ENCODE measurements at places on chromosomes 6 and 20.

DNA sequence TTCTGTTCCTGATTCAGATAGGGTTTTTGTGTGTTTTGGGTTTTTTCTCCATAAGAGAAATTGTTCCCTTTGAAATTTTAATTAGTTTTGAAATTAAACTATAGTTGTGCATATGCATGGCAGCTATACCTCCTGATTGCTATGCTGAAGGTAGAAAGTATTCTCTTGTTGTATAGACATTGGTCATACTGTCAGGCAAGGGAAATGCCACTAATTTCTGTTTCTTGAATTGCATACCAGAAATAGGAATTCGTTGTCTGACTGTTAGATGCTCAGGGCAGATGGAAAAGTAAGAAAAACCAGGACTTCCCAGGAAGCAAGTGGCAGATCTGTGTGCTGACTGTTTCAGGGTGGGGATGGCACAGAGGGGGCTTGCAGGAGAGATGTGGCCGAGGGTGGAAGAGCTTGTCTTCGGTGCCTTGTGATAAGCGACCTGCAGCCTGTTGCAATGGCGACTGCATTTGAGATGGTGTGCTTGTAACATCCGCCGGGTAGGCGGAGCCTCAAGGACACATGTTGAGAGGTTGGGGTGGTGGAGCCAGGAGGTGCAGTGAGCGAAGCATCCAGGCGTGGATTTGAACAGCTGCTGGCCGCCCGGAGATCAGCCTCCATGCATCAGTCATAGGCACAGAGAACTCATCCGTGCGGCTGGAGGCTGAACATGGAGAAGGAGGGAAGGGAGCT is 42.8 kb downstream of the RREB1 start:
- H3K4me1 ChIP-seq, result peaks cover 56% of the 10 kb centered on the region
- no peaks in the 10 kb centered on the region for H3K27me3 ChIP-seq
- H3K4me3 ChIP-seq, result no peak overlapping the region
- peaks cover 3% of the 10 kb centered on the region for H3K36me3 ChIP-seq

DNA sequence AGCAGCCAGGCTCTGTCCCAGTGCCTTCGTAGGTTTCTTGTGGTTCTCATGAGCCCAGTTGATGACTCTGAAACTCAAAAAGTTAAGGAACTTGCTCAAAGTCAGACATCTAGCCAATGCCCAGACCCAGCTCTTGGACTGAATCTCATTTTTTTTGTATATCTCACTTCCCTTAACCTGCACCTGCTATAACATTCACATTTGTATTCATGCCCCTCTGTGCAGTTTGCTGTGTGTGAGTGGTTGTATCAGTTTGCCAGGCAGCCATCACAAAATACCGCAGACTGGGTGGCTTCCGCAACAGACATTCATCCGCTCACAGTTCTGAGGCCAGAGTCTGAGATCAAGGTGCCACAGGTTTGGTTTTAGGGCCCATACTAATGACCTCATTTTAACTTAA is 49.9 kb downstream of the IPCEF1 start:
- no peak for DNase-seq
- peaks cover 19% of the 10 kb centered on the region for H3K27me3 ChIP-seq
- H3K4me3 ChIP-seq, result no peak overlapping the region
- H3K36me3 ChIP-seq, result no peaks in the 10 kb centered on the region
- H3K27ac ChIP-seq, result no peak overlapping the region

DNA sequence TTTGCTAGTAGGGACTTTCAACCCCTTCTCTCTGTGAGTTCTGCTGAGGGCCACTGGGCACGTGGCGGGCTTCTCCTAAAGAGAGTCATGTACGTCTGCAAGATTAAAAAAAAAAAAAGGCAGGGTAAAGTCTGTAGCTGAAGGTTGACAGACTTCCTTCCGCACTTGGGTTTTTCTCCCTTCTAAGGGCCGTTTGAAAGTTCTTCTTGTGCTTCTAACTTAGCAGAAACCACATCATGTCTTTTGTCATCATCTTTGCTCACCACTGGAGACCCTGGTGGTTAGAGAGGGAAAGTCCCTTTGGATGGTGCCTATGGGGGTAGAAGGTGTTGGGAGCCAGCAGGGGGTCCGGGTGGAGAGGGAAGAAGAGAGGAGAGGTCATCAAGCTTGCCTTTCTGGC is 31.4 kb downstream of the PRDM1 start:
- H3K4me1 ChIP-seq, result peaks cover 86% of the 10 kb centered on the region
- DNase-seq, result peak; percentile 56
- no peaks in the 10 kb centered on the region for H3K27me3 ChIP-seq
- peak overlapping the region; percentile 51 for H3K4me3 ChIP-seq
- H3K36me3 ChIP-seq, result peaks cover 12% of the 10 kb centered on the region

DNA sequence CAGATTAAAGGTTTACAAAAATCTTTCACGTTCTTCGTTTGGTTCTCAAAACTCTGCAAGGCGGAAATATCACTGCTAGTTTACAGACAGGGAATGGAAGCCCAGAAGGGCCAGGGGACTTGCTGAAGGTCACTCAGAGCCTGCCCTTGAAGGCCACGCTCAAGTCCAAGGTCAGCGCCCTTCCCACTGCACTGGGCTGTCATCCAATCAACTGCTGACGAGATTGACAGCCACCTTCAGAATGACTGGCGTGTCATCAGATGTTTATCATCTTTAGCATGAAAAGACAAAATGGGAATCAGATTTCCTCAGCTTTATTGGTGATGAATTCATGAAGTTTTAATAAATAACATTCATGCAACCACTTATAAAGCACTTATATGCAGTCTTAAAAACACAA is 16.5 kb downstream of the RNASET2 start:
- H3K27ac ChIP-seq, result no peak overlapping the region
- peaks cover 31% of the 10 kb centered on the region for H3K4me1 ChIP-seq
- no peaks in the 10 kb centered on the region for H3K27me3 ChIP-seq

GRCh38 chr6:115830895-115831294 is 229.8 kb downstream of the FRK start:
- no peak overlapping the region for H3K27ac ChIP-seq
- no peaks in the 10 kb centered on the region for H3K4me1 ChIP-seq
- no peak overlapping the region for H3K4me3 ChIP-seq
- no peaks in the 10 kb centered on the region for H3K36me3 ChIP-seq

- DNase-seq, result peak; percentile 58
- peak overlapping the region; percentile 97 for H3K27ac ChIP-seq
- H3K4me1 ChIP-seq, result peaks cover 35% of the 10 kb centered on the region
Observed at GRCh38 chr20:36644032-36644705, 1.8 kb downstream of the SLA2 start.

DNA sequence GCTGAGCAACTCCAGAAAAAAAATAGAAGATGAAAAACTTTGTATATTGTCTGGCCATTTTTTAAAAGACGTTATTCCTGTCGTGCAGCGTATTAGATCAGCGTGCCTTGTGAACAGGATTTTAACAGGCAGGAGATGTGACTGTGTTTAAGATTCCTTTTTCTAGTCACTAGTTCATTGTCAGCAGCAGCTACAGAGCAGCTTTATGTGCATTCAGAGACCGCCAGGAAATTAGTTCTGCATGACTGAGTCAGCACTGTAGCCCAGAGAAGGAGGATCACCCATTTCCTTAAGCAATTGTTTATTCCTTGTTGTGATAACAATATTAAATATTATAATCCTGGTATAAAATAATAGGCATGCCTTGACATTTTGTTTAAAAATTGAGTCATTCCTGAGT is 75.4 kb upstream of the ADGRB3 start:
- H3K36me3 ChIP-seq, result no peaks in the 10 kb centered on the region
- no peaks in the 10 kb centered on the region for H3K4me1 ChIP-seq
- no peak for DNase-seq
- H3K27ac ChIP-seq, result no peak overlapping the region

GRCh38 chr20:18056174-18057100 is 1.3 kb downstream of the OVOL2 start:
- DNase-seq, result no peak
- no peaks in the 10 kb centered on the region for H3K36me3 ChIP-seq
- peak overlapping the region; percentile 61 for H3K4me3 ChIP-seq
- peaks cover 68% of the 10 kb centered on the region for H3K27me3 ChIP-seq
- no peak overlapping the region for H3K27ac ChIP-seq
- H3K4me1 ChIP-seq, result peaks cover 4% of the 10 kb centered on the region

GRCh38 chr6:136846046-136846445 is 23.7 kb downstream of the PEX7 start:
- H3K27me3 ChIP-seq, result no peaks in the 10 kb centered on the region
- H3K4me3 ChIP-seq, result no peak overlapping the region
- no peak for DNase-seq
- peaks cover 27% of the 10 kb centered on the region for H3K36me3 ChIP-seq

- H3K36me3 ChIP-seq, result no peaks in the 10 kb centered on the region
- H3K4me3 ChIP-seq, result no peak overlapping the region
- H3K4me1 ChIP-seq, result peaks cover 58% of the 10 kb centered on the region
Observed at GRCh38 chr6:25052181-25052580, 116.4 kb upstream of the RIPOR2 start.

GRCh38 chr6:16413399-16413798 is 175.0 kb downstream of the GMPR start:
- peaks cover 12% of the 10 kb centered on the region for H3K36me3 ChIP-seq
- peaks cover 38% of the 10 kb centered on the region for H3K4me1 ChIP-seq
- no peak for DNase-seq

DNA sequence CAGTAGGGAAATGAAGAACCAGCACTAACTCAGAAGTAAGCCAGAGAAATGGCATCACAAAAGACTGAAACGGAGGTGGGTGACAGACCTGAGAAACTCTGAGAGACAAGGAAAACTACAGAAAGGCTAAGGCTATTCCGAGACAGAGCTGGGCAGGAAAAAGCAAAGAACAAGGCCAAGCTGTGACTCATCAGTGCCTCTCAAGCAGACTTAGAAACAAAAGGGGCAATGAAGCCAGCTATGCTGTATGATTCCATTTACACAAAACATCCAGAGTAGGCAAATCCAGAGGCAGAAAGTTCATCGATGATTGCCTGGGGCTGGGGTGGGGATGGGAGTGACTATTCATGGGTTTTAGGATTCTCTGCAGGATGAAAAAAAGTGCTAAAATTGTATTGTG is 50.0 kb downstream of the SLC23A2 start:
- no peak overlapping the region for H3K4me3 ChIP-seq
- peaks cover 31% of the 10 kb centered on the region for H3K4me1 ChIP-seq
- H3K27me3 ChIP-seq, result no peaks in the 10 kb centered on the region

GRCh38 chr6:167120583-167120903 is 2.4 kb upstream of the CCR6 start:
- DNase-seq, result no peak
- no peaks in the 10 kb centered on the region for H3K4me1 ChIP-seq
- no peak overlapping the region for H3K4me3 ChIP-seq
- H3K27ac ChIP-seq, result no peak overlapping the region
- H3K27me3 ChIP-seq, result peaks cover 5% of the 10 kb centered on the region

GRCh38 chr6:159257846-159258245 is 88.6 kb downstream of the FNDC1 start:
- no peak for DNase-seq
- no peaks in the 10 kb centered on the region for H3K36me3 ChIP-seq
- H3K27ac ChIP-seq, result no peak overlapping the region
- no peaks in the 10 kb centered on the region for H3K27me3 ChIP-seq

DNA sequence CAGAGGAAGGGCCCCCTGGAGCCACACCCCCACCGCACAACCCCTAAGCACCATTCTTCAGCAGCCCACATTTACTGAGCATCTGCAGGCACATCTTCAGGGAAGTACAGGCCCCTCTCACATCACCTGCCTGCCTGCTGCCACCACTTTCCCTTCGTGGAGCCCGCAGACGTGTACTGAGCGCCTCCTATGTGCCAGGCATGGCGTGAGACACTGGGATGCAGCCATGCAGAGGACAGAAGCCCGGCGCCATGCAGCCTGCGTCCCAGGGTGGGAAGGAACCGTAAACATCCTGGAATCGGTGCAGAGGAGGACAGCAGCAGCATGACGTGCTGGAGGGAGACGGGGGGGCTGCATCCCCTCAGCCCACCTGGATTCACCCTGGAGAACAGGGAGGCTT is 78.1 kb downstream of the GRM4 start:
- no peak overlapping the region for H3K27ac ChIP-seq
- no peak overlapping the region for H3K4me3 ChIP-seq
- no peaks in the 10 kb centered on the region for H3K27me3 ChIP-seq
- H3K4me1 ChIP-seq, result no peaks in the 10 kb centered on the region

DNA sequence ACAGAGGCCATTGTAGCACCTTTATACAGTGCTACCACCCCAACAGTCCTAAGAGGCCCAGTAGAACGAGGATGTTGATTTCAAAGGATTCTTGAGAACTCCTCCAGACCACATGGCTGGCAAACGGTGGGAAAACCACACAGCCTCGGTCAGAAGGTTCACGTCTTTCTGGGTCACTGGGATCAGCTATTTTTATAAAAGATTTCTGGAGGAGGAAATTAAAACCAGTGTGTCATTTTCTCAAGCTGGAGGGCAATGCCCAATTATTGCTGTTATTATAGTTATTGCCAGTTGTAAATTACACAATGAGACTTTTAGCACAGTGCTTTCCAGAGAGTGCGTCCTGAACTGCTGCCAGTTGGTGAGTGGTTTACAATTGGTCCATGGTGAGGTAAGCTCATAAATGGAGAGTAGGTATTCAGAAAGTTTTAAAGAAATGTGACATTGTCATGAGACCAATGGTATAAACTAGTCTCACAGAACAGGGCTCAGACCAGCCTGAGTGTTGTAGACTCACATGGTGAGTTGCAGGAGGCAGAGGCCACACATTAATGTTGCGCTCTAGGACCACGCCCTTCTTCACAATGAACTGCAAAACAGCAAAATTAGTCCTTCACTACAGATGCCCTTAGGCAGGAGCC is 8.4 kb upstream of the PPP1R14C start:
- H3K4me3 ChIP-seq, result no peak overlapping the region
- no peaks in the 10 kb centered on the region for H3K36me3 ChIP-seq

GRCh38 chr6:133805876-133806275 is 83.0 kb upstream of the TCF21 start:
- no peak overlapping the region for H3K27ac ChIP-seq
- no peaks in the 10 kb centered on the region for H3K36me3 ChIP-seq
- peaks cover 2% of the 10 kb centered on the region for H3K27me3 ChIP-seq
- no peak for DNase-seq
- no peaks in the 10 kb centered on the region for H3K4me1 ChIP-seq
- H3K4me3 ChIP-seq, result no peak overlapping the region

- DNase-seq, result no peak
- peak overlapping the region; percentile 98 for H3K4me3 ChIP-seq
- peaks cover 4% of the 10 kb centered on the region for H3K36me3 ChIP-seq
- no peaks in the 10 kb centered on the region for H3K27me3 ChIP-seq
- peak overlapping the region; percentile 93 for H3K27ac ChIP-seq
- peaks cover 30% of the 10 kb centered on the region for H3K4me1 ChIP-seq
Observed at GRCh38 chr20:33401921-33402369, 626 bp upstream of the CDK5RAP1 start.

GRCh38 chr20:33663161-33664084 is 1.3 kb downstream of the C20orf144 start:
- peaks cover 2% of the 10 kb centered on the region for H3K36me3 ChIP-seq
- H3K27me3 ChIP-seq, result no peaks in the 10 kb centered on the region
- peak overlapping the region; percentile 88 for H3K27ac ChIP-seq
- H3K4me3 ChIP-seq, result peak overlapping the region; percentile 82
- H3K4me1 ChIP-seq, result peaks cover 32% of the 10 kb centered on the region
- DNase-seq, result peak; percentile 88

GRCh38 chr20:1341561-1342265 is 12.8 kb upstream of the SDCBP2 start:
- peak; percentile 3 for DNase-seq
- H3K27me3 ChIP-seq, result no peaks in the 10 kb centered on the region
- H3K4me1 ChIP-seq, result peaks cover 25% of the 10 kb centered on the region
- no peak overlapping the region for H3K4me3 ChIP-seq
- peaks cover 13% of the 10 kb centered on the region for H3K36me3 ChIP-seq

GRCh38 chr20:20802328-20802727 is 89.9 kb upstream of the RALGAPA2 start:
- no peak overlapping the region for H3K4me3 ChIP-seq
- no peak for DNase-seq
- H3K27me3 ChIP-seq, result no peaks in the 10 kb centered on the region
- no peaks in the 10 kb centered on the region for H3K4me1 ChIP-seq
